ENCODE measurements at places on chromosomes 1 and 21.

DNA sequence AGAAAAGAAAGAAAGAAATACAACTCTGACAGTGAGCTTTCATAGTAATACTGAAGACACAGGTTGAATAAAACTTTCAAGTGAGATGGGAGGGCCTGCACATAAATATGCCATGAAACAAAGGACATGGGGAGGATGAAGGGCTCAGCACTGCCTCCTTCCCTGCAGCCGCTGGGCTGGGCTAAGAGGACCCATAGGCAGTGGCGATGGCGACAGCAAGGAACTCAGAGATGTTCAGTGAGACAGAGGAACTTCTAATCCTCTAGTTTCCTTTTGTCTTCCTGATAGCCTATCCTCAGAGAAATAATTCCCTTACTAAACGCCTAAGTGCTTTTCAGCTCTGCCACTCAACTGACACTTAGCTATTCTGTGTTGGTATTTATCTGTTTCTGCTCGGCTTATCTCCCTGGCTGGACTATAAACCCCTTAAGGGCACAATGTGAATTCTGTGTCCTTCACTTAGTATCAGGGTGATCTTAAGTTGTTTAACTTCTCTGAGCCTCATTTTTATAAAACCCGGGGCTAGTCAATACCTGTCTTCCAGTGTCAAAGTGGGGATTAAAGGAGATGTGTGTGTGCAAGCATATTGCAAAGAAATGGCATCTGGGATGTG, 24.4 kb upstream of the IER5 start:
- no peak for DNase-seq

GRCh38 chr21:42739061-42739931, 85.9 kb downstream of the PDE9A start:
- DNase-seq: no peak

- no peak for DNase-seq
Measured at GRCh38 chr1:115539736-115540135, 102.0 kb upstream of the VANGL1 start.

GRCh38 chr21:44704636-44705001, 6.8 kb downstream of the TSPEAR start:
- DNase-seq: no peak

- no peak for DNase-seq
Measured at GRCh38 chr1:165565751-165566490, 22.1 kb downstream of the LRRC52 start.

GRCh38 chr1:243483071-243483771, 227.4 kb downstream of the SDCCAG8 start:
- DNase-seq: no peak

DNA sequence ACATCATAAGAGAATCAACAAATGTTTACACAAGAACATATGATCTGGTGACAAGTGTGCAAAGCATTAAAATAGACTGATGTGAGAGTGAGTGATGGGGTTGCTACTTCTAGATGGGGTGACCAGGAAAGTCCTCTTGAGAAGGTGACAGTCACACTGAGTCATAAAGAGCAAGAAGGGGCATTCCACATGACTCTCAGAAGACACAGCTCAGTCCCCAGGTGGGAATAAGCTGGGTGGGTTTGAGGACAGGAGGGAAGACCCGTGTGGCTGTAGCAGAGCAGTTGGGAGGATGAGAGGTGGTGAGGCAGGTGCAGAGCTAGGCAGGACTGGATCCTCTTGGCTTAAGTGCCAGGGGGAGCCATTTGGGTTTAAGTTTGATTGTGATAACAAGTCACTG, 53.1 kb downstream of the TNR start:
- no peak for DNase-seq

GRCh38 chr1:41363591-41364320, 2.5 kb downstream of the FOXO6 start:
- no peak for DNase-seq

GRCh38 chr1:10671622-10672342, 124.7 kb downstream of the CASZ1 start:
- DNase-seq: no peak

DNA sequence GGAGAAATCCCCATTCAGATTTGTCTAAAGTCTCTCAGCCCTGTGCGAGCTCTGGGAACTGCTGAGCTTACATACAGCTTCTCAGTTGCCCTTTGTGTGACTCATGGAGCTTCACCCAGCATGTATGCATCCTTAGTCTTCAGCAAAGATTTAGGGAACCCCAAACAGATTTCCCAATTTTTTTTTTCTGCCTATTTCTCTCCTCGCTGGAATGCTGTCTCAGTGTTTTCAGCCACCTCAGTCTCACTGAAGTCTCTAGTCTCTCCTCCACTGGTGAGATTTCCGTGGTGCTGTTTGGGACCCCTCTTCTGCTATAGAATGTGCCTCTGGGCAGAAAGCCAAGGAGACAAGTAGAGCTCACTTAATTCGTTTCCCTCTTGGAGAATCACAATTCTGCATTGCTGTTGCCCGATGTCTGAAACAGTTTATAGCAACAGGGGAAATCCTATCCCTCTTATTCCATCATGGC, 28.1 kb upstream of the TXLNA start:
- no peak for DNase-seq

- DNase-seq: no peak
Measured at GRCh38 chr21:29318354-29318753, 19.6 kb downstream of the BACH1 start.

DNA sequence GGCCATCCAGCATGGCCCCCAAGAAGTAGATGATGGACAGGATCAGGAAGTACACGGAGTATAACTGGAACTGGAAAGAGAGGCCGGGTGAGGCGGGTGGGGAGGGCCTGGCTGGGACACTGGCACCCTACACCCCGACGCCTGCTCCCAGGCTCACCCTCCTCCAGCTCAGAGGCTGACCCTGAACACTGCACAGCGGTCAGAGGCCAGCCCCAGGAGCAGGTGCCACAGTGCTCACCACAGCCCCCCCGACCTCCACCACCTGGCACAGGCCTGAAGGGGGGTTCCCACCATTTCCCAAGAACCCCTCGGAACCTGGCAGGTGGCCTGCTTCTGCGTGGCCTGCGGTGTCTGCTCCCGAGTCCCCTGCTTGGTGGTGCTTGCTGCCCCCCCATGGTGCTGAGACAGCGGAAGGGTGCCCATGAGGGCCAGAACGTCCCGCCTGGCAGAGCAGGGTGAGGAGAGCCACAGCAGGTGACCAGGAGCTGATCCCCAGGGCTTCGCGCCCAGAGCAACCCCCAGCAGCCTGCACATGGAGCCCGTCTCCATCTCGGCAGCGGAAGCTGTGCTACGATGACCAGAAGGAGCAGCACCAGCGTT, 26.1 kb downstream of the SLC19A1 start:
- no peak for DNase-seq

DNA sequence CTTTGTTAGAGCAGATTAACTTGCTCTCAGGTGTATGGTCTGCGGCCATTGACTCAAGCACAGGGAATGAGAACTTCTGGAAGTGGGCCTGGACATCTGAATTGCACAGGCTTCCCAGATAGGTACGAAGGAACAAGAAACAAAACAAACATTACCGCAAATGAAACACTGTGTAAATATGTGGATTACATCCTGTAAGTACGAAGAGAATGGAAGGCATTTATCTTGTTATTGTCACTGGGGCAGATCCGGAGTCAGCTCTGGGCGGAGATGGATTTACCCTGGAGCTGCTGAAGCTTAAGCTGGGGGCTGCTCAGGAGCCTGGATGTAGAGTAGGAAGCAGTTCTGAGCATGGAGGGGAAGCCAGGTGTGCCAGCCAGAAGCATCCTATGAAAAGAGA, 6.8 kb downstream of the HES2 start:
- DNase-seq: no peak

GRCh38 chr1:164588516-164589341, 29.7 kb downstream of the PBX1 start:
- DNase-seq: no peak

- no peak for DNase-seq
Measured at GRCh38 chr1:169495046-169495775, 9.5 kb upstream of the SLC19A2 start.

- DNase-seq: no peak
Measured at GRCh38 chr1:238537641-238538040, 646.9 kb upstream of the ZP4 start.
